ENCODE measurements at places on chromosomes 1 and 21.
A peak's percentile ranks its signal among the peaks of the same experiment; 100 is the strongest.

DNA sequence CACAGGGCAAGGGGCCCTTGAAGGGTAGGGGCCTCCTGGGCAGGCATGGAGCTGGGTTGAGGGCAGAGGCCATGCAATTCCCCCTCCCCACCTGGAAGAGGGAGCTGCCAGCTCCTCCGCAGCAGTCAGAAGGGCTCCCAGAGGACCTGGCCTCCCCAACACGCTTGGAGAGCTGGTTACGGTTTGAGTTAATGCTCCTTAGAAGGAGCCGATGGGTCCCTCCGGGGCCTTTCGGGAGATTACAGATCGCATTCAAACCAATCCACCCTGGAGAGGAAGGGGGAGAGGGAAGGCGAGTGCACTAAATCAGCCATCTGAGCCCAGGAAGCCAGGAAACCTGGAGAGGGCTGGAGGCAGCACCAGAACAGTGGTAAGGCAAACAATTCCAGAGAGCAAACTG, 106.3 kb upstream of the CSF3R start:
- DNase-seq: no peak

- DNase-seq: peak; percentile 91
Measured at GRCh38 chr1:113042285-113043143, 30.5 kb upstream of the LRIG2 start.

GRCh38 chr1:30337324-30337620, 386.1 kb downstream of the MATN1 start:
- no peak for DNase-seq

DNA sequence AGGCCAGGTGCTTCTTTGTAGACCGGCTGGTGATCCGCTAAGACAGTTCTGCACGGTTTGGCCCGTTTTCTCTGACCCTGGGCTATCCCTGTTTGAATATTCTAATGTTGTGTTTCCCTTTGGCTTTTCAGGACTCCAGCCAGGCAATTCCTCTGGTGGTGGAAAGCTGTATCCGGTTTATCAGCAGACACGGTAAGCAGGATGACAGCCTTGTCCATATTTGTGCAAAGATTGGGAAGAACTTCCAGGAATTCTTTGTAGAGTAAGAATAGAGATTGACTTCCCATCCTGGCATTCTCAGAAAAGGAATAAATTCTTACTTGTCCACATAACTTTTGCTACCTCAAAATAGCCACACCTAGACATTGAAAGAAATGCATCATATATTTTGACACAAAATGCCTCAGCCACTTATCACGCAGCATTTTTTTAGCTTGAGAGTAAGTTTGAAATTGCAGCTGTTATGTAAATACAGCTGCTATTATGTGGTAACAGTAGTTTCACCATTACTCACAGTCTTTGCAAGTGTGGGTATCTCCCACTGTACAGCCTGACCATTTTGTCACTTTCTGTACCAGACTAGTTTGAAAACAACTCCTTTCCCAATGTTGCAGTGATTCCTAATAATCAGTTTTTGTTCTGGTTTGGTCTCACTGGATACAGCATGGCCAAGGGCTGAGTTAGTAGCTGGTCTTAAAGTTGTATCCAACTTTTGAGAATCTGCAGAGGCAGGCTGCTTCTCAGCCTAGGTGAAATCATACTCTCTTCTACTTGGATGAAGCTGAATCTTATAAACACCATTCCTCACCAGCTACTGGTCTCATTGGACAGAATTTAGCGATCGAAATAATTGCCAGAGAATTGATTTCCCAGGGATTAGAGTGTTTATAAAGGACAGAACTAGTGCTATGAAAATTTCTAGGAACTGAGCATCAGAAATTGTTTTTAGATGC, 40.0 kb upstream of the IKBKE start:
- DNase-seq: no peak

GRCh38 chr1:100622037-100622436, 84.1 kb downstream of the GPR88 start:
- no peak for DNase-seq

GRCh38 chr1:37449936-37450335, 24.4 kb upstream of the ZC3H12A start:
- peak; percentile 62 for DNase-seq

GRCh38 chr1:170545476-170545875, 13.5 kb downstream of the GORAB start:
- DNase-seq: no peak

GRCh38 chr21:16088056-16088455, 358.3 kb downstream of the USP25 start:
- no peak for DNase-seq

DNA sequence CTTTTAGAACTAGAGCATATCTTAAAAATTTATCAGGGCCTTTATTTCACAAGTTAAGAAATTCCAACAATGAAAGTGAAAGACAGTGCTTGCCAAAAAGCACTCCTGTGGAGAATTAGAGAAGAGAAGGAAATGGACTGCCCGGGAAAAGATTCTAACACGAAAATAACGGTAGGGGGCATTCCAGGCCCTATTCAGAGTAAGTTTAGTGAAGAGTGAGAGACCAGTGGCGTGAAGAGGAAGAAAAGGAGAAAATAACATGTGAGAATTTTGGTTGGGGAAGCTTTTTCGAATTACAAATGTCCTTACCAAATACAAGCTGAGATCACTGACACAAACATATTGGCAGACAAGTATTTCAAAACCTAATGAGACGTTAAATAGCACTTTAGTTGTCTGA, 38.4 kb upstream of the RBM34 start:
- no peak for DNase-seq

GRCh38 chr1:39063191-39063590, 37.0 kb downstream of the NDUFS5 start:
- DNase-seq: no peak

DNA sequence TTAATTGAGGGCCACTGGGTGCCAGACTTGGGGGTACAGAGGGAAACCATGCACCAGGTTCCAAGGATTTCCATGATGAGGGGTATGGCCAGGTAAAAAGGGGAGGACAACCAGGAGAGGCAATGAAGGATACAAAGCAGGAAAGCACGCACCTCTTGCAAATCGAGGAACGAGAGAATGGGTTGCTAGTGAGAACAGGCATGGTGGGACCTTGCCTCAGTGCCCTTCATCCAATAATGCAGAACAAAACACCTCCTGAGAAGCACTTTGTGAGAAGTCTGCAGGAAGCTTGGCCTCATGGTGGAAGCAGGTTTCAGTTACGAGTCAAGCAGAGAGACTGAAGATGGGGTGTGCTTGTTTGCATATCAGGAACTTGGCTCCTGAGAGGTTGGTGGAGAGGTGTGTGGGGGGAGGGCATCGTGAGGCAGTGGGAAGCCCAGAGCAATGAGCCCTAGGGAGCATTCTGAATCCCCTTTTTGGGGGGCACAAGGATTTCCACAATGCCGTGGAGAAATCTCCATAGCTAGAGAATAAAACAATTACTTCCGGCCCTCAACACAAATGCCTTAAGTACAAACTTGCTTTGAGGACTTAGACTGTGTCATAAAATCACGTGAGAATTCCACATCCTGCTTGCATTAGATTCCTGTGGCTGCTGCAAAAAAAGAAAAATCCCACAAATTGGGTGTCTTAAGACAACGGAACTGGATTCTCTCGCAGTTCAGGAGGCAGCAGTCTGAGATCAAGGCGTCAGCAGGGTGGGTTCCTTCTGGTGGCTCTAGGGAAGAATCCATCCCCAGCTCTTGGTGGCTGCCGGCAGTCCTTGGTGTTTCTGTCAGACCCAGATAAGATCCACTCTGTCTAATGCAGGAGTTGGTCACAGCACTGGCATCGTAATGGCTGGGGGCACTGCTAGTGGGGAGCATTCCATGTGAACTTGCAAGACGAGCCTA, 54.9 kb upstream of the BACE2 start:
- no peak for DNase-seq

DNA sequence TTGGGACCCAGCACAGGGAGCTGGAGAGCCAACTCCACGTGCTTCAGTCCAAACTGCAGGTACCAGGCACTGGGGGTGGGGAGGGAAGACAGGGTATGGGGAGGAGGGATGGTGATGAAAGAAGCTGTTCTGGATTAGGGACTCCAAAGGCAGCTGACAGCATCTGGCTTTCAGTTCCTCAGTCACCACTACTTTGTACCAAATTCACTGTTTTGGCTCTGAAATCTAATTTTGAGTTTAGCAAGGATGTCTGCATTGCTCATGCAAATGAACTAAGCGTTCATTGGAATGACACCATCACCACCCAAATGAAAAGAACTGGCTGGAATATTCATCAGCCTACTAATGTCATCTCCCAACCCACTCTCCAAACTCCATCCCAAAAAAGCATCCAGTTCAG, 8.7 kb downstream of the C1orf74 start:
- DNase-seq: no peak

GRCh38 chr1:89615676-89616598, 17.0 kb upstream of the LRRC8C start:
- peak; percentile 25 for DNase-seq

- DNase-seq: no peak
Measured at GRCh38 chr1:162901243-162901642, 40.3 kb upstream of the CCDC190 start.

GRCh38 chr1:41670217-41670957, 185.9 kb upstream of the EDN2 start:
- no peak for DNase-seq

DNA sequence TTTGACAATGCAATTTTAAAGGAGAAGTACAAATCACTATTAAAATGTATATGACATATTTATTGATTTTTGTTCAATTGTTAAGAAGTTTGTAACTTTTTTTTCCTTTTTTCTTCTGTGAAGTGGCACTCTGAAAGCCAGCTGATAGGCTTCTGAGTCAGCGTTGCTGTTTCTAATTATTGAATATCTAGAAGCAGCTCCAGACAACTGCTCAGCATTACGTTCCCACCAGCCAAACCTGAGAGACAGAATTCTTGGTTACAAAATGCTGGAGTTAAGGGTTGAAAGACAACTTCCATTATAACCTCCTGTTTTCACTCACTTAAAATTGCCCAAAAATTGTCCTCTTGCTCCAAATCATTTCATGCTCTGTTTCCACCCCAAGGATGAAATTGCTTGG, 31.4 kb upstream of the LMX1A start:
- DNase-seq: no peak

DNA sequence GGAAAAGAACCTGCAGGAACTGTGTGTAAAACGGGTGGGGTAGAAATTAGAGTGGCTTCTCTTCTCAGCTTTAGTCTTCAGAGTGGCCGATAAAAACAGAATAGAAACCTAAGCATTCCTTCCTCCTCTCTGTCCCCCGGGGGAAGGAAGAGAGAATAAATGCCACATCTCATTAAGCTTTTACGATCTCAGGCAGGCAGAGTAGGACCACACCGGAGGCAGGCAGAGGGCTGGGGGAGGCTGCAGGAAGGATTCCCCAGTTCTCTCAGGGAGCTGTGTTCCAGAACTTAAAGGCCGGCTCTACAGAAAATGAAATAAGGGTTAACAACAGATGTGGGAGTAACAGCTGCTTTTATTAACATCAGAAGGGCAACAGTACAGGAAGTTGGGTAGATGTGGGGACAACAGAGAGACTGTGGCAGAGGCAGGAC, 24.5 kb upstream of the MEF2D start:
- DNase-seq: no peak

DNA sequence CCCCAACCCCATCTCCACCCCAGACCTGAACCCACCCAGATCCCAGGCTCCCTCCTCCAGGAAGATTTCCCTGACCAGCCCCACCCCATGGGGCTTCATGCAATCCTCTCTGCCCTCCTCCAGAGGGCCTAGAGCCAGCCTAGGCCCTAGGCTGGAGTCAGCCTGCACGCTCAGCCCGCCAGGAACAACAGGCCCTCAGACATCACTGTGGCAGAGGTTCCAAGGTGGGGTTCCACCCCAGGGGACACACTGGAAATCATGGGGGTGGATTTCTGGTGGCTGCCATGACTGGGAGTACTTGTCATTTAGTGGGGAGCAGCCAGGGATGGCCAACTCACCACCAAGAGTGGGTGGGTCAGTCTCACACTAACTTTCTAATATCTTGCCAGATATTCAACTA, 122.0 kb downstream of the GLIS1 start:
- no peak for DNase-seq

- DNase-seq: peak; percentile 25
Measured at GRCh38 chr1:15994590-15995351, 9.3 kb upstream of the SRARP start.

DNA sequence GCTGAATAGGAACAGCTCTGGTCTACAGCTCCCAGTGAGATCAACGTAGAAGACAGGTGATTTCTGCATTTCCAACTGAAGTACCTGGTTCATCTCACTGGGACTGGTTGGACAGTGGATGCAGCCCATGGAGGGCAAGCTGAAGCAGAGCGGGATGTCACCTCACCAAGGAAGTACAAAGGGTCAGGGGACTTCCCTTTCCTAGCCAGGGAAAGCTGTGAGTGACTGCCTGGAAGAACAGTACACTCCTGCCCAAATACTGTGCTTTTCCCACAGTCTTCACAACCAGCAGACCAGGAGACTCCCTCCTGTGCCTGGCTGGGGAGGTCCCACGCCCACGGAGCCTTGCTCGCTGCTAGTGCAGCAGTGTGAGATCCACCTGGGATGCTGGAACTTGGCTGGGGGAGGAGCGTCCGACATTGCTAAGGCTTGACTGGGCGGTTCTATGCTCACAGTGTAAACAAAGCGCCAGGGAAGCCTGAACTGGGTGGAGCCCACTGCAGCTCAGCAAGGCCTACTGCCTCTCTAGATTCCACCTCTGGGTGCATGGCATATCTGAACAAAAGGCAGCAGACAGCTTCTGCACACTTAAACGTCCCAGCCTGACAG, 14.7 kb downstream of the CR1L start:
- DNase-seq: no peak

GRCh38 chr1:232586679-232587078, 43.3 kb downstream of the SIPA1L2 start:
- no peak for DNase-seq

GRCh38 chr1:225572422-225572821, 80.5 kb downstream of the ENAH start:
- no peak for DNase-seq

DNA sequence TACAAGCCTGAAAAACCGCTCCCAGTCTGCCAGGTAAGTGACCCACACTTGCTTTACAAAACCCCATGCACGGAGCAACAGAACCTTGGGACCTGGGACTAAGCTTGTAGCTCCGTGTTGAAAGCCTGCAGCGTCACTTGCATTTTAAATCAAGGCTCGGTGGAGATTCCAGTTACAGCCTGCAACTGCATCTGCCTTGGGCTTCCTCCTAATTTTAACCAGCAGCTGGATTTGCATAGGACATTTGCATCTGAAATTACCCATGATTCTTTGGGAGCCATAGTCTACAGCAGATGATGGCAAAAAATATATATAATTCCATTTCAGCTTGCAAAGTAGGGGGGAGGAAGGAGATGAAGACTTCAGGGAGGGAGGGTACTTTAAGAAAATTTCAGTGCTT, 62.4 kb upstream of the IGSF21 start:
- no peak for DNase-seq

DNA sequence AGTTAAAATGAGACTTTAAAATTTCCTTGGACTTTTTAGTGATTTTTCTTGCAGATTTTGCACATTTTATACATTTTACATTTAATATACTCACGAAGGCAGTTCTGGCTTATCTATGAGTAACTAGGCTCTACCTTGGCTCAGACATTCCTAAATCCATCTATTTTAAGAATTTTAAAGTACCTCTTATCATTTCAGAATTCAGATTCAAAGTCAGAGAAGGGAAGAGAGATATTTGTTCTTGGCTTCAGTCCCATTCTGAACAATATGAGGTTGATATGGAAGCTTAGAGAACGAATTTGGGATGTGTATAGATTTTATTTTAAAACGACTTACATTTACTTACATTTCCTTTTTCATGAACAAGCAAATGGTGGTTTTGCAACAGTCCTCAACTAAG, 230.2 kb downstream of the LMO4 start:
- DNase-seq: no peak

- DNase-seq: no peak
Measured at GRCh38 chr1:203325418-203326091, 20.2 kb downstream of the BTG2 start.

Measured in AML-193 (cell line).